Right lung (tissue), 10 donors: ENCODE measurements at places on chromosomes 3 and 15. TPM values are rescaled to one million over a fixed set of nuclear protein-coding genes. Genes with fewer than 3 reads are reported as not detected.
A peak's percentile ranks its signal among the peaks of the same experiment; 100 is the strongest.

Gene AHSG
- 35.6 TPM for polyA plus RNA-seq

DNA sequence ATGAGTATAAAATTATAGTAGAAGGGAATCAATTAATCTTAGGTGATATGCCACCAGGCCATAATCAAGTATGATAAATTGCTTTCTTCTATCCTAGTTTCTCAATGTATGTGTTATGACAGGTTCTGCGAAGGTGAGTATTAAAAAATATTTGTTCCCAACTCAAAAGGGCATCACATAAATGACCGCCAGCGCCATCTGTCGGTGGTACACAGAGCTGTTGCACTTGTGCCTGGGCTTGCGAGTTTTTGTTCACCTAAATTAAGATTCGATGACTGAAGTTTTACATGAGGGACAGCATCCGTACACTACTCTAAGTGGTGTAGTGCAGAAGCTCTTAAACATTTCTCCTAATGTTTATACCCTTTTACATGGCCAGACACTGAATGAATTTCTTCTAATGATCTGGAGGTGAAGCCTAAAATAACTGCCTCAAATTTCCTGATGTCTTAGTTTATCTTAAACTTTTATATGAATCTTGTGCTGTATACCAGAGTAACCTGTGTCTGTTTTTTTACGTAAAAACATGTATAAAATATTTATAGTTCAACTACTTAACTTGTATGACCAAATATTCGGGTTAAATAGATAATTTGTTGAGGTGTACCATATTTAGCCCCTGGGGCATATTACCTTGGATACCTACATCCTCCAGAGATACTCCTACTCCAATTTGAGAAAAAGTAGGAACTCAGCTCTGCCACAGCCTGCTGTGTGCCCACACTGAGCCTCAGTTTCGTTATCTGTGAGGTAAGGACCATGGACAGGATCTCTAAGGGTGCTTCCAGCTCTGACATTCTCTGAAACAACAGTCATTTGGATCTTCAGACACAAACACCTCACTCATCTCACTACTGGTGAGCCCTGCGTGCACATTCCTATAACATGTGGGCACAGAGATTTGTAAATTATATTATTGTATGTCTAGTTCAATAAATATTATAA is 365.6 kb downstream of the MAGI1 start:
- DNase-seq, result no peak

GRCh38 chr3:172043233-172043632 is 3.9 kb downstream of the FNDC3B start:
- DNase-seq, result no peak

- DNase-seq, result peak; percentile 45
These were observed 613 bp downstream of the ATP1B3 start for GRCh38 chr3:141876891-141877621.

GRCh38 chr15:75107908-75108838 is 84.8 kb downstream of the PPCDC start:
- no peak for DNase-seq

- no peak for DNase-seq
These were observed 155.6 kb downstream of the SQOR start for GRCh38 chr15:45790325-45790943.

- DNase-seq, result no peak
These were observed 39.0 kb downstream of the NSUN3 start for GRCh38 chr3:94101860-94102259.

Gene REC114
- polyA plus RNA-seq, result 0.13 TPM

Gene SPTSSB
- polyA plus RNA-seq, result 6.4 TPM

GRCh38 chr3:131883711-131884407 is 151.0 kb downstream of the CPNE4 start:
- no peak for DNase-seq

- no peak for DNase-seq
These were observed 70.4 kb downstream of the TRANK1 start for GRCh38 chr3:36874424-36874823.

DNA sequence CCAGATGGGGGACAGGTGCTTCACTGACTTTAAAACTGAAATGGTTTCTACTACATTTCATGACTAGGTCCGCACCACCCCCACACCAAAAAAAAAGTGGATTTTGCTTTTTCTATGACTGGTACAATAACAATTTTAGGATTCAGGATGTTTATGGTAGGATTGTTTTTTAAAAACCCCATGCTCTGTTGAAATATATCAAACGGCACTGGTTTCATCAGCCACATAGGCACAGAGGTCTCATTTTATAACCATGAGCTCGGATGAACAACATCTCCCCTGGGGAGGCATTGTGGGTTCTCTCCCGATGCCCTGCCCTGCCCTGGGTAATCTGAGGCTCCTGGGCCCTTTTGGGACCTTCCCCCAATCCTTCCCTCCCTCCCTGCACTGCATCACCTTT is 202.7 kb upstream of the KBTBD8 start:
- DNase-seq, result no peak

Gene AGBL1
- polyA plus RNA-seq, result 0.10 TPM

DNA sequence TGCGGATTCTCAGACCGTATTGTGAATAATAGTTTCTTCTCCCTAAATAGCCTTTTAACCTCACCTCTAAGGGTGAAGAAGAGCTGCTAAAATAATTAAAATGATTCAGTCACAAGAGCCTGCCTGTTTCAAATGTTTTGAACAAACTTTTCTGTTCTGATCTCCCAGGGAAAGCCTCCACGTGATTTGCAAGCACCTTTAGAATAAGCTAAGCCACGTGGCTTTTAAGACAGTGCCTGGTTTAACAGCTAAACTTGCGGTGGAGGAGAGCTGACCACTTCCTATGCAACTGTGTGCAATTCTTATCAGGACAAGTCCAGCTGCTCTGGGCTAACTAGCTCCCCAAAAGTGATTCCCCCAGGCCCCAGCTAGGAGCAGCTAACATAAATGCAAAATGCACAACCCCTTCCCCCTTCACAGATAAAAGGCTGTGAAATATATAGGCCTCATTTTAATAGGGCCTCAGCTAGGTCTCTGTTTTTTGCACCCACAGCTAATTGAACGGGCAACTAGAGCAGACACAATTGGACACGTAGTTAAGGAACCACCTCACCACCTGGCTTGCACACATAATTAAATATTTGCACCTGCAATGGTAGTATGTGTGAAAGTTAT is 401.2 kb upstream of the NR2F2 start:
- no peak for DNase-seq

DNA sequence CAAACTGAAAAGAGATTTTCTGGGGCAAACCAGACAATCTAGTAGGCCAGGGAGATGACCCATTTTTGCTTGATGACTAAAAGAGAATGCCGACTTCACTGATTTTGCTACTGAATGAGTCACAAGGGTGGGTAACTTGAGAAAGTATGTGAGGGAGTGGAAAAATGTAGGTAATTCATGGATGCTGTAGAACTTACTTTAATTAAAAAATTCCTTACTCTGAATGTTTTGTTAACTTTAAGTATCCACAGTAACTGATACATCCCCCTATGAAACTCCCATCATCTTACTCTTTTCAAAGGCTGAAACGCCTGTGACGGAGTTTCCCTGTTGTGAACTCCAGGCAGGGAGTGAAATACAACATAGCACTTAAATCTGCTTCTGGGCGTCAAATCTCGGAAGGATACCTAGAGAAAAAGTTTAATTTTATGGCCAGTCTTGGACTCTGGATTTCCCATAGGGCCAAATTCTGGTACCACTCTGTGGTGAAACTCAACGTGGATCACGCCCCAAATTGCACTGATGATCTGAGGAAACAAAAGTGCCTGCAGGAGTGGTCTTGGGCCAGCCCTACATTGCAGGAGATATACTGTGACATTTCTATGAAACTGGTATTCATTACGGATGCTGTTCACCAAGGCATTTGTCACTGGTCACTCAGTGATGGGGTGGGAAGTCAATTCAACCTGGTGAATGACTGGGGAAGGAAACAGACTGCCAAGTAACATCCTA is 24.0 kb downstream of the GOLIM4 start:
- no peak for DNase-seq

DNA sequence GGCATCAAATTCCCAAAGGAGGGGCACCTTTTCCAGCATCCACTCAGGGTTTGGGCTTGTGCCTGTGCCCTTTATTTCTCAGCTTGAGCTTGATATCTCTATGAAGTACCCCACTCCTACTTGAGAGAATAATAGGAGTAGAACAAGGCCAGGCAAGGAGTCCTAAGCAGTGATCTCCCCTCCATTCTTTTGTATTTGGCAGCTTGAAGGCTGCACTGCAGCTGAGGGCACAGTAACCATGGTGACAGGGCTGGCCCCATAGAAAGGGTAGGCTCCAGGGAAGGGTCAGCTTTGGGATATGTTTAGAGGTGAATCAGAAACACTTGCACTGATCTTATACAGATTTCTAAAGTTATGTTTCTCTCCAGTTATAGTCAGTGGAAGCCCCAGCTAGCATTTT is 145.4 kb upstream of the SLC24A5 start:
- no peak for DNase-seq

- no peak for DNase-seq
These were observed 28.0 kb upstream of the PIGZ start for GRCh38 chr3:196996454-196997265.

GRCh38 chr15:31458596-31459399 is 132.2 kb downstream of the KLF13 start:
- no peak for DNase-seq

GRCh38 chr3:188066141-188066540 is 87.8 kb upstream of the LPP start:
- DNase-seq, result no peak

Gene STAG1
- 47.9 TPM for polyA plus RNA-seq

GRCh38 chr3:61912158-61912557 is 350.8 kb downstream of the PTPRG start:
- DNase-seq, result no peak

Gene ATP2B2
- 0.03 TPM for polyA plus RNA-seq

GRCh38 chr15:84654689-84655453 is 788 bp upstream of the WDR73 start:
- peak; percentile 59 for DNase-seq

GRCh38 chr15:62648954-62649353 is 393.6 kb upstream of the TPM1 start:
- no peak for DNase-seq

DNA sequence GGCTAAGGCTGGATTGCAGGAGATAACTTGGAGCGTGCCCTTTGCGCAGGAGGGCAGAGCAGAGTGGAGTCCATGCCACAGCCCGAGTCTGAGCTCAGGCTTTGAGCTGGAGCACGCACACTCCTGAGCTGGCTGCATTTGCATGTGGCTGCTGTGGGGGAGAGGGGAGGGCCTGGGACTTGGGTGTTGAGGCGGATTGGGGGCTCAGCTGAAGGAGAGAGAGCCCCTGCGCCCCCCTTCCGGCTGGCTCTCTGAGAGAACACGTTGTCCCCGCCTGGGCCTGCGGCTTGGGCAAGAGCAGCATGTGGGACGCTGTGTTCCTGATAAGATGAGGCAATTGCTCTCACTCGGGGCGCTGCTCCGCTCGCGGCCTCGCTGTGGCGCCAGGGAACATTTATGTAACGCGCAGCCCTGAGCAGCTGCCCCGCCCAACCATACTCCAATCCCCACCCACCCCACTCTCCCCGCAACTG is 39.1 kb downstream of the KLF13 start:
- DNase-seq, result peak; percentile 79

DNA sequence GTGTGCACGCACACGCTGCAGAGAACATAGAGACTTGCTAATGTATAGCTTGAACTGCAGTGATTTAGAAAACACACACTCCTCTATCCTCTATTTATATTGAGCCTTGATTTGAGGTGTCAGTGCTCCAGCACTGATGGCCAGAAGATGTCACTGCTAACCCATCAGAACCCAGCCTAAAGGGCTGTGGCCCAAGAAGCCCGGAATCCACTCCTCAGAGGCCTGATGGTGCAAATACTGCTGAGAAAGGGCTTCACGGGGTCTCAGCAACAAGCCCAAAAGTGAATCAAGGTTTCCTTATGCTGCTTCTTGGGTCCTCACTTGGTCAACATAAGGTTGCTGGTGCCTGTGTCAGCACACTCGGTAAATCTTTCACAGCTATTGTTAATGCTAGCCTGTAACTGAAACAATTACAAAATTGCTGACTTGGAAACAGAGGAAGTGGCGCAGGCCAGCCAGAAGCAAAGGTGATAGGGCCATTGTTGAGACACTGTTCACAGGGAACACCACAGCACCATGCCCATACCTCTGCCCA is 60.3 kb downstream of the HEG1 start:
- peak; percentile 59 for DNase-seq

Gene SKIL
- polyA plus RNA-seq, result 58.9 TPM

DNA sequence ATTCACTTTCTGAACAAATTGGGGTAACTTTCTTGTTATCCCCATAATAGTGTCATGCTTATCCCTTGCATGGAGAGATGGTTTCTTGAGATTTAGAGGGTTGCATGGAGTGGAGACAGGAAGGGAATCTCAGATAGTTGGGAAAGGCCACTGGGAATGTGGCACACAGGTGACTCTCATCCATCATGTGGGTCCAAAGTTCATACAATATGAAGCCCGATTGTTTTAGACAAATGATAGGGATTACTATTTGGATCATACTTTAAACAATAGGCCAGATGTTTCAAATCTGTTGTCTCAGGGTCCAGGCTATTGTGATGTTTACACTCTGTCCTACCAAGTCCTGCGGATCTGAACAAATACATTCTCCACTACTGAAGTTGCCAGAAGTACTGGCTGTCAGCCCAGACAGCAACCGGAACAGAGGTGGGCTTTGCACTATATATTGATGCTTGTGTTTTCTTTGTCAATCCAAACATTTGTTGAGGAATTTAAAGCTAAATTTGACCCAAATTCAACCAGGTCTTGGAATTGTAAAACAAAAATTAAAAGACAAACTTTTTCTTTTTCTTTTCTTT is 39.2 kb upstream of the NMNAT3 start:
- no peak for DNase-seq

- DNase-seq, result no peak
These were observed 19.3 kb upstream of the TMEM42 start for GRCh38 chr3:44842376-44842775.

Gene RGMA
- polyA plus RNA-seq, result 16.9 TPM

Gene BHLHE40
- polyA plus RNA-seq, result 31.7 TPM

Gene A4GNT
- 0.63 TPM for polyA plus RNA-seq

DNA sequence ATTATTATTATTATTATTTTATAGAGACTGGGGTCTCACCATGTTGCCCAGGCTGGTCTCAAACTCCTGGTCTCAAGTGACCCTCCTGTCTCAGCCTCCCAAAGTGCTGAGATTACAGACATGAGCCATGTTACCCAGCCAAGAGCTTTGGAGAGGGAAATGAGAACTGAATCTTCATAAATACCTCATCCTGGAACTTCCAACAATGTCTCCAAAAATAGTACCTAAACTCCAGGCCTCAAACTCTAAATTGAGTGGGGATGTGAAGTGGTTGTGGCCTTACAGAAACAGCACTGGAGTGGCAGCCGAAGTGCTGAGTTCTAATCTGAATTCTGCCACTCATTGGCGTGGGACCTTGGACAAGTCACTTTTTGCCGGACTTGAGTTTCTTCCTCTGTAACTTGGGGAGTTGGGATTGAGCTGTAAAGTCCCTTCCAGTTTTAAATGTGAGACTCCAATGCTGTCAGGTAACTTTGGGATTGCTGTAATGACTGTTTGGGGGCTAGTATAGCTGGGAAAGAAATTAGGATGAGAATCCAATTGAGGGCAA is 10.0 kb upstream of the SRP14 start:
- no peak for DNase-seq

- peak; percentile 79 for DNase-seq
These were observed 50.4 kb downstream of the BOC start for GRCh38 chr3:113261626-113262303.

GRCh38 chr15:63595688-63596087 is 1.5 kb upstream of the FBXL22 start:
- DNase-seq, result no peak
